ENCODE measurements at places on chromosomes 6 and 20. TPM values are rescaled to one million over a fixed set of nuclear protein-coding genes. Genes with fewer than 3 reads are reported as not detected.

- DNase-seq = no peak
These were observed 227.2 kb downstream of the TMEM242 start for GRCh38 chr6:157096105-157096504.

- no peak for DNase-seq
These were observed 53.8 kb upstream of the FOXP4 start for GRCh38 chr6:41492261-41492891.

GRCh38 chr6:27188885-27189418 is 58.5 kb upstream of the PRSS16 start:
- peak; percentile 96 for DNase-seq

Gene CLPSL2
- not detected for total RNA-seq

Gene PHACTR1
- 18.1 TPM for total RNA-seq

Data from spinal cord (tissue), 10 donors.